ENCODE measurements at places on chromosomes 16 and 17.

DNA sequence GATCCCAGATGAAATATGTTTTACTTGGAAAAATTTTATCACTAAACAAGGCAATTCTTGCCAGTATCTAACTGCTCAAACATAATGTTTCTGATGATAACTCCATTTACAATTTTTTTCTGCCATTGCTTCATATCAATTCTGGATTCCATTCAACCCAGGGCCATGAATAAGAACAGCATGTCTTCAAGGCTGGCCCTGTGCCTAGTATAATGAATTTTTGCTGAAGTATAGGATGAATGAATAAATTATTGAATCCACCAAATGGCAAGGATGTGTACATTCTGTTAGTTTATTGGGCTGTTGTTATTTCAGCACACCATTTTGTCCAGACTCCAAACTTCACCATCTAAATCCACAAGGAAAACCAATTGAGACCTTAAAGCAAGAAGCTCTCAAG is 414.7 kb downstream of the HS3ST3B1 start:
- DNase-seq: no peak

- no peak for DNase-seq
These were observed 14.7 kb downstream of the CASKIN2 start for GRCh38 chr17:75500419-75501216.

DNA sequence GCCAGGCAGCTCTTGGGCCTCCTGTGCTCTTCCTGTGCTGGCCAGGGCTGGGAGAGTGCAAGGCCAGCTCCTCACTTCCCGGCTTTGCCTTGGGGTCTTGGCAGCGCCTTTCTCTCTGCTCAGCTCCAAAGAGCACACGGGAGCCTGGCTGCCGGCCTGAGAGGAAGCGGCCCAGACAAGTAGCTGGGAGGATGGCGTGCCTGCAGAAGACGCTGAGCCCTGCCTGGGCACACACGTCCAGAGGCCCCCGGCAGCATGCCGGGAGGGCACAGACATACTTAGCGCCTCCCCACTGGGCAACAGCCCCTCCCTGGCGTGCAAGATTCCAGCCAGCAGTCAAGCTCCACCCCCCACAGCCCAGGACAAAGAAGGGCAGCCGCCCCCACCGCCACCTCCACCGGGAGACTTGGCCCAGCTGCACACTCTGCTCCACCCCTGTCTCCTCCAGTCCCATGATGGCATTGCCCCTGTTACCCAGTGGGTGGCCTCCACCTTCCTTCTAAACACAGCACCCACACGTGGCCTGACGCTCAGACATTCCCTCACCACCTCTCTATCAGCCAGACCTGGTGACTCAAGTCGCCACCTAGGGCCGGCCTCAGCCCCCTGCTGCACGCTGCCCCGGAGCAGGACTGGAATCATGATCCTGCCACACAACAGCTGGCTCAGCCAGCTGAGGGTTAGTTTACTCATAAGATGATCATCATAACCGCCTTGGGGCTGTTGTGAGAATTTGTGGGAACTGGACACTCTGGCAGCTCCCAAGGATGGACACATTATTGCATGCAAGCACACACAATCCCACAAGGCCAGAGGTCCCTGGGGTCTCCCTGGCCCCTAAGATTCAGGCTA is 12.4 kb downstream of the SGCA start:
- peak; percentile 55 for DNase-seq

DNA sequence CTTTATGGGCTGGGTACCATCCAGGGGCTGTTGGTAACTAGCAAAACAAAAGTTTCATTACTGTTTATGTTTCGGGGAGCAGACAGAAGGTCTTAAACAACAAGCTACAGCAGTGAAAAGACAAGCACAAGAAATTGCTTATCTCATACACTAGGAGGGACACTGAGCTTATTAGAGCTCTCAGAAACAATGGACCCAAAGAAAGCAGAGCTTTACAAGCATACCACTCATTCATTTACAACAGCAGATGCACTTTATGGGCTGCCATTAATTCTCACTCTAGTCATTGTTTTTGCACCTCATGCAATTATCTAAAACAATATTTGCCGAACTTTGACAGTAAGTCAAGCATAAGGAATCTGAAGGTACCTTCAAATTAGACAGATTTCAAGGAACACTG is 10.0 kb downstream of the KRT16 start:
- no peak for DNase-seq

GRCh38 chr16:83743241-83743640 is 64.5 kb upstream of the HSBP1 start:
- DNase-seq: no peak

DNA sequence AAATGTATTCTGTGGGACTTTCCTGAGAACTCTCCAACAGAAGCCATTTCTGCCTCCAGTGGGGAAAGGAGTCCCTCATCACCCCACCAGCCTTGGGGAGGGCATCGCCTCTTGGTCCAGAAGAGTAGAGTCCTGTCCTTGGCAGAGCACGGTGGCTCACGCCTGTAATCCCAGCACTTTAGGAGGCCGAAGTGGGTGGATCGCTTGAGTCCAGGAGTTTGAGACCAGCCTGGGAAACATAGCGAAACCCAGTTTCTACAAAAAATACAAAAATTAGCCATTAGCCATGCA is 41.0 kb downstream of the LYRM1 start:
- DNase-seq: no peak

DNA sequence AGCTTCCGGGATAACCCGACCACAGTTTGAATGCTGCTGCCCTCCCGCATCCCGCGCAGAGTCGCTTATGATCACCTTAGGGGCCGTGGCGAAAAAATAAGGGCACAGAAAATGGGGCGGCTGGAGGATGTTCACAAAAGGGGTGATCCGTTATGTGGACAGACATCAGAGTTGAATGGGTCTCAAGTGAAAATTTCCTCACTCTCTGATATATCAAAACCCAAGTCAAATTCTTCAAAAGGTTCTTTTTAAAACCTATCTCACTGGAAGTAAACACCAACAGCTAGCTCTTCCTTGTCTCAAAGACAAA is 400 bp upstream of the CEP112 start:
- DNase-seq: no peak

DNA sequence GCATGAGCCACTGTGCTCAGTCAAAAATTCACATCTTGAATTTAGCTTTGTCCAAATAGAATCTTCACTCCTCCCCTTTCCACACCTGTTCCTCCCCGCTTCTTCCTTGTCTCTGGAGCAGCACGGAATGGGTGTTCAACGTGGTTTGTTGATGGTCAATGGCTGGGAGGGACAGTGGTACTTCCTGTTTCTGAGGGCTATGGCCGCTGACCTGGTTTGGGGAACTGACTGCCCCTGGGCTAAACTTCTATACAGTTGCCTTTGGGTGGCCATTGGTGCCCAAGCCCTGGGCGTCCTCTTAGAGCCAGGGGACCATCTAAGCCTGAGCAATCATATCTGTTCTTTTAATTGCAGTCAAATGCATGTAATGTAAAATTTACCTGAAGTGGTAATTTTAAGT is 19.1 kb upstream of the WFIKKN2 start:
- no peak for DNase-seq

DNA sequence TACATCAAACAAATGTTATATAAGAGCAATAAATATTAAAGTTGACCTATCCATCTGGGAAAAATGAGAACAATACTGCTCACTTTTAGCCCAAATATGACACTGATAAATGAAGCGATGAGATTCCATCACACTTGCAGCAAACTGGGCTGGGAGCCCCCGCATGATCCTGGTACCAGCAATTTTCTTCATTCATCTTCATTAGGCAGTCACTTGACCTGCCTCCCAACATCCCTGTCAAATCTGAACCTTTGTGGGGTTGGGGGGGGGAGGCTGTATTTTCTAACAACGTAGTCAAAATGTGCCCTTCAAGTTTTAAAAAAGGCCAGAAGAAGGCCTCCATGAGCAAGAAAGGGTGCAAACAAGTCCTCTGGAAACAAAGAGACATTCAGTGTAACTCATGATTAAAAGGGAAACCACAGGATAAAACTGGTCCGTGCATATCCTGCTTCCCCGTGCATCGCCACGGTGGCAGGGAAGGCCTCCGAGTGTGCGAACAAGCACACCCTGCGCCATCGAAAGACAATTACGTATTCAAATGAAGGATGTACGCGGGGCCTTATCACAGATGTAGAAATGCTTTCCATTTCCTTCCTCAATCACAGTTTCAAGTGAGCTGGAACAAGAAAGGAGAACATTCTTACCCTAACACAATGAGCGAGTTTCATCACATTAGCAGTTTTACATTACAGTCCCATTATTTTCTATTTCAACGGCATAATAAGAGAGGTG is 48.4 kb downstream of the TOX3 start:
- DNase-seq: no peak

- no peak for DNase-seq
These were observed 9.6 kb upstream of the TMEM220 start for GRCh38 chr17:10739386-10739785.

- no peak for DNase-seq
These were observed 13.2 kb downstream of the XYLT2 start for GRCh38 chr17:50359005-50359699.

GRCh38 chr16:17499223-17499902 is 28.6 kb upstream of the XYLT1 start:
- DNase-seq: no peak

DNA sequence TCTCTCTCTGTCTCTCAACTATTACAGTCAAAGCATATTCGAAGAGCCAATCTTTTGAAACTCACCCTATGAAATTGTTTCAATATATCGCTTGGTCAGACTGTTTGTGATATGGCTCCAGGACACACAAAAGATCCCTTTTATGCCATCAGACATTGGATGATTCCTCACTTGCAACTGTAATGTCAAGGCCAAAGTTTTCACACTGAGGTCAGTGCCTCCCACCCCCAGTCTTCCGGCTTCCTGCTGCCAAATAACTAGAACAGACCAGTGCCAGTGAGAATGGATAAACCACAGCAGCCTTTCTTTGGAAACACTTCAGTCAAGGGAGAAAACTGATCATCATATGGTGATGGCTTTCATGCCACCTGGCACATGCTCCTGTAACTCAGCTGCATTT is 321.9 kb upstream of the ZFHX3 start:
- no peak for DNase-seq

DNA sequence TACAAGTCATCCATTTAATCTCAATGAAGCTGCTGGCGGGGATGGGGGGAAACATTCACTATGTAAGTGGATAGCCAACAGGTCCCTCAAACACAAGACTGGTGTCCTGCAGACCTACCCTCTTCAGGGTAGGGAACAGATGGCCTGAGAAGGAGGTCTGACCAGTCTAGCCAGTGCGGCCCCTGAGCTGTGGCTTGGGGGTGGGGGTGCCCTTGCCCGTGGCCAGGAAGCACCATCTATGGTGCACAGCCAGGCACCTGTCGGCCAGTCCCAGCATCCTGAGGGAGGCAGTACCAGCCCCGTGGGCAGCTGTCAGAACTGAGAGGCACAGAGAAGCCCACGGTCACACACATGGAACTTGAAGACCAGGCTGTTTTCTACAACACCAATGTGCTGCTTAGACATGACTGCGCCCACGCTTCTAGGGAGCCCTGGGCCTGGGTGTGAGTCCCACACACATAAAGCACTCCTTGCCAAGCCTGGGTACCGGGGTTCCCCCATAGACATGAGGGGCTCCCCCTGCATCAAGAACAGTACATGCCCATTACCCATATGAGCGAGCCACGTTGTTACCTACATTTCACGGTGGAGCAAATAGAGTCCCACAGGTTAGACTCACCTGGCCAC is 40.9 kb downstream of the RMI2 start:
- DNase-seq: no peak

- DNase-seq: peak; percentile 88
These were observed 13.8 kb downstream of the RIPOR1 start for GRCh38 chr16:67542464-67542863.

GRCh38 chr16:86726340-86726739 is 148.0 kb downstream of the FOXL1 start:
- DNase-seq: no peak

GRCh38 chr17:19398301-19399181 is 11.6 kb upstream of the MFAP4 start:
- no peak for DNase-seq

GRCh38 chr16:2514333-2515179 is 804 bp downstream of the ATP6V0C start:
- no peak for DNase-seq

DNA sequence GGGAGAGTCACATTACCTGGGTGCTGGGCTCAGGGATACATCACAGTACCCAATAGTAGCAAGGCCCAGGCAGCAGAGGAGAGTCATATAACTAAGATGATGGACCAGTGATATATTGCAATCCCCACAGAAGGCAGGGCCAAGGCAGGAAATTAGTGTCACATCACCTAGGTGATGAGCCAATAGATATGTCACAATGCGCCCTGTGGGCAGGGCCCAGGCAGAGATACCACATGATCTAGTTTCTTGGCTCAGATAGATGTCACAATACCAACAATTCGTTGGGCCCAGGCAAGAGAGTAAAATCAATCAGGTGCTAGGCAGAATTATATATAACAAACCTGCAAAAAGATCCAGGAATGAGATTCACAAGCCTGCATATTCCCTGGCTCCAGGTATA is 2111.5 kb downstream of the TP53TG3F start:
- DNase-seq: no peak

GRCh38 chr17:35046740-35047283 is 16.7 kb downstream of the RFFL start:
- peak; percentile 93 for DNase-seq

DNA sequence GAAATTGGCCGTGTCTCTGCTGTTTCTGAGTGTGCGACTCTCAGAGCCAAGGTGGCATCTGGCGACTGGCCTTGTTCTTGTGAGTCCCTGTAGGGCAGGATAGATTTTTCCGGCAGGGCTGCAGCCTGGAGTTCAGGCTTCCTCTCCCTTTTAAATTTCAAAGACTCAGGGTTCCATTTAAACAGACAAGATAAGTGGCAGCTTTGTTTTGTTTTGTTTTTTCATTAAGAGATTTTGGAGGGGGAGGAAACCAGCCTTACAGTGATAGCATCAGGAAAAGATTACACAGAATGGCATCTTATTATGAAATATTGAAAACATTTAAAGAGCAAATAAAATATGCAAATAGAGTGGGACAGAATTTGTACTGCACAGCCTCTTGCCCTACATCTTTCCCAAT is 151.3 kb downstream of the RPTOR start:
- DNase-seq: no peak

DNA sequence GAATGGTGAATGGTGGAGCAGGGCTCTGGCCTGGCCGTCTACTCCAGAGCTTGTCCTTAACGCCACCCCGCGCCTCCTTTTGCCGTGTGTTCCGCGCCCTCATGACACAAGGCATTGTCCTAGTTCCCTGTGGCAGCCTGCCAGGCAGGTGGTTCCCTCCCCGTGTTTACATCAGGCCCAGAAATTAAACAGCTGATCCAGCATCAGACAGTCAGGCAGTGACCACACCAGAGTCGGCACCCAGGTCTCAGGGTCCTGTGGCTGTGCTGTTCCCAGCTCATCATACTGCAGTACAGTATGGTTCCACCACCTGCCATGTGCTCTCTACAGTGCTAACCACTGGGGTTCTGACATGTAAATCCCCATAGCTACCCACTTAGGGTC is 119.7 kb downstream of the RAB11FIP4 start:
- DNase-seq: no peak

- no peak for DNase-seq
These were observed 449 bp downstream of the CCL3L1 start for GRCh38 chr17:36196131-36196486.

DNA sequence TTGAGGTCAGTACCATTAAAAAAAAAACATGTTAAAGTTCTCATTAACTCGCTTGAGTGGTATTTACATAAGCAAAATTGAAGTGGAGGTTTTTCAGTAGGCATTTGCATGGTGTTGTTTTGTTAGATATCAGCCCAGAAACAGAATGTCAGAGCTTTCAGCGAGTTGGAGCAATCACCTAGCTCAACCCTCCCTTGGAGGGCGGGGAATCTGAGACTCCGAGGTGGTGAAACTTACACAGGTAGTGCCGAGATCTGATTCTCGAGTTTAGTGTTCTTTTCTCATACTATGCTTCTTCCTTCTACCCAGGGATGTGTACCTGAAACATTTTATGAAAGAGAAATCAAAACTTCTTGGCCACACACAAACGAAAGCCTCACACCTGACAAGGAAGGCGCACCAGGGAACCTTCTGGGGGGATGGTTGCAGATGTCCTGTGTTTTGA is 6.6 kb downstream of the SEC14L1 start:
- DNase-seq: no peak

All from CD4-positive, alpha-beta T cell treated with Interleukin-15 for 4 hours (primary cell).